ENCODE measurements at places on chromosomes 12 and 14. TPM values are rescaled to one million over a fixed set of nuclear protein-coding genes. Genes with fewer than 3 reads are reported as not detected.

DNA sequence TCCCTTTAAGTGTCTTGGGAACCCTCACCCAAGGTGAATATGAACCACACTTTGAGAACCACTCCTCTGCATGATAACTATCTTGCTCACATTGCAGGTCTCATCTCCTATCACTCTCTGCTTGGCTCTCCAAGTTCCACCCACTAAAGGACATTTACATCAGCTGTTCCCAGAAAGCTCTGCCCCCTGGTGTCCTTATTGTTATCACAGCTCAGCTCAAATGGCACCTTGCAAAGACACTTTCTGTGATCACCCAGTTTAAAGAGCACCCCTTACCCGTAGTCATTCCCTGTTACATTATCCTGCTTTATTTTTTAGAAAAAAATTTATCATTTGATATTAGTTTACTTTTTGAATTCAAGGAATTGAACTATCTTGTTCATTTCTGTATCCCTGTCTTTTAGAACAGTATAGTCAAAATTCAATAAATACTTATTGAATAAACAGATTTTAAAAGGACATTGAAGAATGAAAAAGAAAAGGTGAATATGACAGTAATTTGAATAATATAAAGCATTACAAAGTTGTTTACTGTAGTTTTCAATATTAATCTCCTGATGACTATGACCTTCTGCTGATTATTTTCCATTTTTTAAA is 20.5 kb upstream of the GUCY2C start:
- no peak for DNase-seq

DNA sequence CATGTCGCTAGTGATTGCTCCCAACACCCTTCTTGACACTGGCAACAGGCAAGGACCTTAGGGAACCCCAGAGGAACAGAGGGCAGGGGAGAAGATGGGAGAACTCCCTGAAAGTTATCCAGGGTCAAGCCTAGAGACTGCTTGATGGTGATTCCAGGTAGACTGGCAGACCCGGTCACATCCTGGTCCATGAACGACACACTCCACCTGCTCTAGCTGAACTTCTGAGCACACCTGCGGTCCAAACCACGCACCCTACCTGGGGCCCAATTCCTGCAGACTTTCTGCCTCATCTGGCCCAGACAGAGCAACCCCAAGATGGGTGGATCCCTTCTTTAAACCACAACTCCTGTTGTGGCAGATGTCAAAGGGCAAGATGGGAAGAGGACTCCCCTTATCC is 34.2 kb downstream of the NCKAP5L start:
- DNase-seq = no peak

- no peak for DNase-seq
Measured at GRCh38 chr12:16435875-16436554, 88.6 kb downstream of the MGST1 start.

DNA sequence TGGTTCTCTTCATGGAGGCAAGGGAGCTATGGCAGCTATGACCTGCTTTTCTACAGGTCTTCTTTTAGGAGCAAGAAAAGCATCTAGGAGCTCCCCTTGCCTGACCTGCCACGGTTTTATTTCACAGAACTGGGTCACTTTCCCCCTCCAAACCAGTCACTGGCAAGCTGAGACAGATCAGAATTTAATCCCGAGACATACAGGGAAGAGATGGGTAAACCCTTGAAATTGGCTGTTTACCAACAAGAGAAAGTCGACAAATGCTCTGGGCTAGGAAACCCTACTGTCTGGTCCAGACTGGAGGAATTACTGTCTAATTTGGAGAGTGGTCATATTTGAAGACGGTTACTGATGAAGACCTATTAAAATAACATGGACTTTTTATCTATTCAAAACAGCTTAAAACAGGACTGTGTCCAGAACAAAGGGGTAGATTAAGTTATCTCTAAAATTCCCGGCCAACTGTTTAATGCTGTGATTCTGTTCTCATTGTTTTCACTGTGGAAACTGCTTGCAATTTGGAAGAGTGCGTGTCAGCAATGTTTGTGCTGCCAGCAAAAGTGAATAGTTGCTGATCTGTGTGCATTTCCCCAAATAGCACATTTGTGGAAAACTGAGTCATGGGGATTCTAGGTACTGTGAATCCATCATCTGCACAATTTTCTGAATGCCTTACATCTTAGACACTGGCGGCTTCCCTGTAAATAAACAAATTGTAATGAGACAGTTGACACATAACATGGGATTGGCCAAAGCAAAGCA is 73.4 kb upstream of the EEA1 start:
- peak; percentile 52 for DNase-seq

DNA sequence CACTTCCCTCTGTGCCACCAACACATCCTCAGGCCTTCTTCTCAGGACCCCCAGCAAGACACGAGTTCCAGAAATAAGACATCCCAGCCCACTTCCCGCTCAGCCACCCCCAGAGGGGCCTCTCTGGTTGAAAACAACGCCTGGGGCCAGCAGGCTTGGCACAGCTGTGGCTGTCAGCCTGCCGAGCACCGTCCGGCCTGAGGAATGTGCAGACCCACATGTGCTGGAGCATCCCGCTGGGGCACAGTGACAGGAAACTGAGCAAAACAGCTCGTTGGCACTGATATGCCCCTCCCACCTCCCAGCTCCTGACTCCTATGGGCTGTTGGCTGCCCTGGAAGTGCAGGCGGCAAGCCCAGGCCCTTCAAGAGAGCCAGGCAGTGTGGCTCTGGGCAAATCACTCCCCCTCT is 1.4 kb downstream of the SYNE3 start:
- no peak for DNase-seq

DNA sequence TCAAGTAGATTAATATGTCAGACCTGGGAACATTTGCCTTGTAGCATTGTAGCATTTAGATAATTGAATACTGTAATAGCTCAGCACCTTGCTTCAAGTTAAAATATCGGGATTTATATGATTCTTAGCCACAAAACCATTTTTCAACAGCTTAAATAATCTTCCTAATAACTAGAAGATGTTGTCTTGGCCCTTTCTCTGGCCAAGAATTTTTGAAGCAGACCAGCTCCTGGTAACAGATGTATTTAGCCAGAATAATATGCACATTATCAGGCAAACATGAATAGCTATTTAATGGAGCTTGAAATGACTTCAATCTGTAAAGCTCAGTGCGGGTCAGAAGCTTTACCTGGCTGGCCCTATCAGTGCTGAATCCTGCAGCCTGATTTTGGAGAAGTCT is 913.1 kb downstream of the AACS start:
- no peak for DNase-seq

- no peak for DNase-seq
Measured at GRCh38 chr14:103281496-103282231, 52.4 kb upstream of the EIF5 start.

The LBHD2 gene
- not detected for polyA plus RNA-seq

DNA sequence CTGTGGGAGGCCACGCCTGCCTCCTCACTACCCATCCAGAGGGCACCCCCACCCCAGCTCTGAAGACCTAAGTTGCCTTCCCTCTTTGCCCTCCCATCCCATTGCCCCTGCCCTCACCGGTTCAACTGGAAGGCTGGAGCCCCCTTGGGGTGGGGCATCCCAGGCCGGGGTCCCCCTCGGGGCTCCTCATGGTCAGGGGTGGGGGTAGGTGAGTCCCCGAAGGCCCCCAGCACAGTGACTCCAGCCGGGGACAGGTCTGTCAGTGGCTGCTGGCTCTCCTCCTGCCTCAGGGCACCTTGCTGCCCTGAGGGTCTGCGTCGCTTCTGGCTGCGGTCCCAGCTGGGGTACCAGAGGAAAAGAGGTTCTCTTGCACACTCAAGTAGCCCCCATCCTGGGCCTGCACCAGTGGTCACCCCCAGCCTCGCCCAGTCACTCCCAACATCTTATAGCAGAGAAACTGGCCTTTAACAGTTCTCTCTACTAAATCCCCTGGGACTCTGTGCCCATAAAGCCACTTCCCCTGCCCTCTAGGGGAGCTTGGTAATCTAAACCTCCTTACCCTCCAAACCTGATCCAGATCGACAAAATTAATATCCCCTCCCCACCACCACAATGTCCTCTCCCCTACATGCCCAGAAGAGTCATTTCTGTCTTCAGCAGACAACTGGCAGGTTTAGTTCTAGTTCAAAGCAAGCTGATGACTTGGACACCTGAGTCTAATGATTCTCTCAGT is 5.1 kb downstream of the PIANP start:
- no peak for DNase-seq

The APOF gene
- polyA plus RNA-seq = not detected

DNA sequence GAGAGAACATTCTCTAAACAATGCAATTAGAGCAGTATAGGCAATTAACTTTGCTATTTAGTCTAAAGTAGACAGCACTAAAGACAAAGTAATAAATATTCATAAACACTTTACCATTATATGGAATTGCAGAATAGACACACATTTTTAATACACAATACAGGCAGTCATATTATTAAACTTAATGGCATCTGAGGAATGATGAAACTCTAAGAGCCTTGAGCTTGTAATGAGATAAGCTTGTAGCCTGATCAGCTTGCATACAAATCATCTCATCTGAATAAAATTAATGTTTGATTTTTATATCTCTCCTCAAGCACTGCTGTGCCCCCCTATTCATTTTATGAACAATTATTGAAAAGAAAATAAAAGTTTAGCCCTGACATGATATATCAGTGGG is 107.6 kb downstream of the MGAT4C start:
- DNase-seq = no peak

The BICDL1 gene
- not detected for polyA plus RNA-seq

- DNase-seq = no peak
Measured at GRCh38 chr12:110084314-110085015, 36.1 kb upstream of the C12orf76 start.

DNA sequence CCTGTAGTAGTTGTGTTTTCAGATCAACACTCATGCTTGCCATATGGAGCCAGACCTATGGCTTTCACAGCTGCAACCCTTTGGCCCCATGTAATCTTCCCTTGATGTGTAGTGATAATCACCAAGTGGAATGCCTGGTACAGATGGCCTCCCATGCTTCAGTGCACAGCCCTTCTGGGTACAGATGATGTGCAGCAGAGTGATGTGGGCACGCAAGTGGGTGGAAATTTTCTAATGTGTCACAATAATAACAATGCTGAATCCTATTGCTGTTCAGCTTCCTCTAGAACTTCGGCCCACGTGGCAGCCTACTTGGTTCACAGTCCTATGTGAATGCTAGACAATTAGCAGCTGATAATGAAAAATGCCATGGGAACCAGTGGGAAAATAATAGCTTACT is 188.1 kb downstream of the SNAPC1 start:
- DNase-seq = no peak

DNA sequence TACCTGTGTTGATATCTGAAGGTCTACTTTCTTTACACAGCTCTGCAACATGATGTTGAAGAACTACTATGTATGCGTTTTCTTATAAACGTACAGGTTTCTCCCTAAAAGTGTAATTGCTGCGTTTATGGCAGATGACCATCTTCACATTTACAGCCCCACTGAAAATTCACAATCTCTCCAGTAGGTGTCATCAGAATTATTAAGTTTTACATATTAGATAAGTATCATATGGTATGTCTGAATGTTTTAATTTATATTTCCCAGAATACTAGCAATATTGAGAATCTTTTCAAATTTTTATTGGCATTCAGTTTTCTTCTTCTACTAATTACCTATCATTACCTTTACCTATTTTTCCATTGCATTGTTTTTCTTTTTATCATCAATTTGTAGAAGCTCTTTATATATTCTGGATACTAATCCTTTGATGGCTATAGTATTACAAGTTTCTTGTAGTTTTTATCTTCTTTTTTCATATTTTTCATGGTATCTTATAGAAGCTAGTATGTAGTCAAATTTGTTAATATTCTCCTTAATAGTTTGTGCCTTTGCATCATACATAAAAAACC is 123.5 kb downstream of the CAPZA3 start:
- no peak for DNase-seq

GRCh38 chr12:96172981-96173380 is 21.2 kb upstream of the ELK3 start:
- no peak for DNase-seq

DNA sequence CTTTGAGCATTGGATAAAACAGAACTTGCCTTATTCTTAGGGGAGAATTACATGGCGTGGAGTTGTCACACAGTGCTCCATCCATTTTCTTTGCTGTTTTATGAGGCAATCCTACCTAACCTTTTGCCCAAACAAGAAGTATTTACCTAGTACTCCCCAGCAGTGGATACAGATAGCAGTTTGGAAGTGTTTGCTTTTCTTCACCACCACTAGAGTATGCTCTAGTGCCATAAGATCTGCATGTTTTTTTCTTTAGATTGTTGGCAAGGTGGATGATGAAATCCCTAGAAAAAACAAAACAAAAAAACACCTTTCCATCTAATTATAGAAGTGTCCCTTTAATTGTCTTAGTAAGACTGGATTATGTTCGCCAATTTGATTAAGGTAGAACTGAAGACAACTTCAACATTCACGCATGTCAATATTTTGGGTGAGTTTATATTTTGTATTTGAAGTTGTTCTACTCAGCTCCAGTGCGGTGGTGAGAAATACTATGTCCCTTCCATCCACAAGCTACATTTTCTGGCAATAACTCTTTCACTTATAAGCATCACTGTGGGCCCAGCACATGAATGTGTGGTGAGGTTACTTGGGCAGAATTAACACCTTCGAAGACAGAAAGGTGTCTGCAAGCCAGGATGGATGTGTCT is 23.6 kb upstream of the TMEM260 start:
- DNase-seq = no peak

The LALBA gene
- not detected for polyA plus RNA-seq

DNA sequence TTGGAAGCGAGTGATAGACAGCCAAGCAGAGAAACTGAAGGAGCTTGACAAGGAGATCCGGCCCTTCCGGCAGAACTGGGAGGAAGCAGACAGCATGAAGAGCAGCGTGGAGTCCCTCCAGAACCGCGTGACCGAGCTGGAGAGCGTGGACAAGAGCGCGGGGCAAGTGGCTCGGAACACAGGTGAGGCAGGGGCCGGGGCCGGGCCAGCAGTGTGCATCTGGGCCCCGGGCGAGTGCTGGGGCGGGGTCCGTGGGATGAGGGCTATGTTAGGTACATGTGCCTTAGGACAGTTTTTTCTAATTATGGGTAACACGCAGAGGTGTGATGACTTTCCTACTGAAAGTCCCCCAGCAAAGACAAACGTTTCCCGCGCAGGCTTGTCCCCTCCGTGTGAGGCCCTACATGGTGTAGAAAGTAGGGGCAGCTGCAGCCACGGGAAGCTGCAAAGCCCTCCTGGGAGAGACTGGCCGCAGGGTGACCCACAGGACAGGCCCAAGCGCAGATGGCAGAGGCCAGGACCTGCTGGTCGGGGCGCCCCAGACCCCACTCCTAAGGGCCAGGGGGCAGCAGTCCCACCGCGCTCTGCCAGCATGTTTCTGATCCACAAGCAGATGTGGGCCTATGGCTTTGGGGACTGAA is 19.1 kb upstream of the AMN start:
- no peak for DNase-seq

GRCh38 chr12:5588176-5588575 is 156.3 kb downstream of the NTF3 start:
- DNase-seq = no peak

GRCh38 chr14:35825968-35826217 is 245 bp upstream of the BRMS1L start:
- DNase-seq = no peak

Measured in AG04450 (cell line).